Endothelial cell of umbilical vein (primary cell): ENCODE measurements at places on chromosomes 7 and 10.

- no peak for DNase-seq
Observed at GRCh38 chr7:101740981-101741725, 76.3 kb upstream of the CUX1 start.

DNA sequence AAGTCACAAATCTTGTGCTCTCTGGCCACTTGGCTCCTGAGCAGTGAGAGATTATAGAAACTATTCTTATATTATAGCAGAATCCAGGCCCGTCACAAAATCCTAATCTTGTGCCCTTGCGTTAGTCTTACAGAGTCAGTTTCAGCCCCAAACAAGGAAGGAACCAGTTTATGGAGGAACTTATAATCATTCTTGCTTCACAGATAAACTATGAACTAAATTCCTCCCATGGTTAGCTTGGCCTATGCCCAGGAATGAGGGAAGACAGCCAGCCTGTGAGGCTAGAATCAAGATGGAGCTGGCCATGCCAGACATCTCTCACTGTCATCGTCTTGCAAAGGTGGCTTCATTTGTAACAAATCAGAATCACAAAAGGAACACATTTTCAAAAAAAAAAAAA, 199.7 kb upstream of the PITRM1 start:
- no peak for DNase-seq

DNA sequence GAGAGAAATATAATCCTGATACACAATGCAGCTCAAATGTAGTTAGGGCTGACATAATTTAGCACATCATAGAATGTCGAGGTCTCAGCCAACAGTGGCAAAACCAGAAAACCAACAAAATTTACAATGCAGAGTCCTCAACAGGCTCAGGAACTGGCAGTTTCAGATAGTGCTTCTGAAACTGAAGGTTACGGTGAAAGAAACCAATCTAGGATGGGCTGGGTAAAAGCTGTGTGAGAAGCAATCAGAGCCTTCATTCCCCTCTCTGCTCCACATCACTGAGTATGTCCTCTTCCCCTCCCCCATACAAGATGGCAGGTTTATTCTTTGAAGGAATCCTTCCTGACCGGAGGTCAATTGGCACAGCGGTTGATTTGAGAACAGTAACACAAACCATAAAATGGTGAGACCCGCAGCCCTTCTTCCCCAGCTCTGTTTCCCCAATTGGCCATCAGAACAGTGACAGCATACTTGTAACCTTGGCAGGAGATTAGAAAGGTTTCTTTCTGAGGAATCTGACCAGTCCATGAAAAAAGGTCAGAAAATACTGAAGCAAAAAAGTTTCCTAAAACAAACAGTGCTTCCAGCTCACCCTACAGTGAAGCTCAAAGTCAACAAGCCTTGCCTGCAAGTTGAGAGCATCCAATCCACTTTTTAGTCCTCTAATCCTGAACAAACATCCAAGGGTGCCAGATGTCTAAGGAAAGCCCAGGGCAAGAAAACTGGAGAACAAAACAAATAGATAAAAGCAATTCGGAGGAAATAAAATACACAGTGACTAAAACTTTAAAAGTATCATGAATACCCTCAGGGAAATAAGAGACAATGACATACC, 53.9 kb upstream of the IL6 start:
- no peak for DNase-seq

DNA sequence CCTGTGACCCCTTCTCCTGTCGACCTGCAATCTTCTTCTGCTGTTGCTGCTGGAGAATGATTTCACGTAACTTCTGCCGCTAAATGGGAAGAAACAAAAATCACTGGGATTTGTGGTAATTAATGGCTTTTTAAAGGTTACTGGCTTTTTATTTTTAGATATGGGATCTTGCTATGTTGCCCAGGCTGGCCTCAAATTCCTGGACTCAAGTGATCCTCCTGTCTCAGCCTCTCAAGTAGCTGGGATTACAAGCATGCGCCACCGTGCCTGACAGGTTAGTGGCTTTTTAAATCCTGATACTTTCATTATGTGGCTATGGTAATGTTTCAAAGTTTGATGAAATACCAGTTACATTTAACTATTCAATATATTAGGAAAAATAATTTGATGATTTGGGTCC, 154.6 kb downstream of the GALNT11 start:
- DNase-seq = no peak

DNA sequence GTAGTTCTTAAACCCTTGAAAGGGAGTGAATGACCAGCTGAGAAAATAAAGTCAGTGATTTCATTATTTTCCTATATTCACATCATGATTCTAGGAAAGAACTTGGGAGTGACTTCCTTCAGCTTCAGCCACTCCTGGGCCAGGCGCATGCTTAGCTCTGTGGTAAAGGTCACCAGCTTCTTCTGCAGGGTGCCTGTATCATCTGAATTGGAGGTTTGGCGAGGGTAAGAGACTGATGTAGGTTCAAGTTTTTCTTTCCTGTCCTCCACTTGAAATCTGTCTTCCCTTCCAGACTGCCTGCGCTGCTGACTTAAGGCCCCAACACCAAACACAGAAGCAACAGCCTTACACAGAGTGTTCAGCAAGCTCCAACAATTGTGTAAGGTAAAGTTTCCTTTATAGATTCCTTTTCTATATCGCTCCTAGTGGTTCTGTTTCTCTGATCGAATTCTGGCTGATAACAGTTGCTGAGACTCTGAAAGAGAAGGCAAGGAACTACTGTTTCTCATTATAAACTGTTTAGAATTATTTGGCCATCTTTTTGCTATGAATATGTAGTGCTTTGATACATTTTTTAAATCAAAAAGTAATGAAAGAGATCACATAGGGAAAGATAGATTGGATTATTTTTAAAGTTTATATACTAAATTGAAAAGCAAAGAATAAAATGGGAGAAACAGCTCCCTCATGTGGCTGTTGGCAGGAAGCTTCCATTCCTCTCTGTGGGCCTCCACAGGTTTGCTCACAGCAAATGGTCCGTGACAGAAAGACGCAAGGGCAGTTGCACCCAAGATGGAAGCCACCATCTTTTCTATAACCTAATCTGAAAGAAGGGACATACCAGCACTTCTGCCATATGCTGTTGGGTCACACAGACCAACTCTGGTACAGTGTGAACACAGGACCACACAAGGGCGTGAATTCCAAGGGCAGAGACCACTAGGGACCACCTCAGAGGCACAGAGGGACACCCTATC, 14.0 kb downstream of the GATAD1 start:
- DNase-seq = peak; percentile 57

GRCh38 chr7:75559355-75559975, 67.3 kb downstream of the SPDYE5 start:
- no peak for DNase-seq

- no peak for DNase-seq
Observed at GRCh38 chr7:158452331-158452730, 135.3 kb downstream of the PTPRN2 start.

DNA sequence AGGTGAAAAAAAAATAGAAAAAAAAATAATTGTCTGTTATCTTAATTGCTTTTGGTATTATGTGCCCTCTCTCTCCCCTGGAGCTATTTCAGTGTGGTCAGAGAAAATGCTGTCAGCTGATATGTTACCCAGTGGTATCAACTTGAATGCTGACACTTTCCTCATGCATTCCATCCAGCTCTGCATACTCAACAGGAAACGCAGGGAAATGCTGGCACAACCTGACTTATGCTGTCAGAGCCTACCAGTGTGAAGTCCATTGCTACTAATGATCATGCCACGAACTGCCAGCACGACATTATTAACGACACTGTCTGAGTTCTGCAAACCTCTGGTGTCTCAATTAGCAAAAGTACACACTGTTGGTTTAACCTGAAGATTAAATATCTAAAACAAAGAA, 182.8 kb downstream of the ZWINT start:
- DNase-seq = no peak

GRCh38 chr7:120165227-120165626, 107.7 kb upstream of the KCND2 start:
- no peak for DNase-seq

- no peak for DNase-seq
Observed at GRCh38 chr7:51261117-51261835, 55.3 kb downstream of the COBL start.

DNA sequence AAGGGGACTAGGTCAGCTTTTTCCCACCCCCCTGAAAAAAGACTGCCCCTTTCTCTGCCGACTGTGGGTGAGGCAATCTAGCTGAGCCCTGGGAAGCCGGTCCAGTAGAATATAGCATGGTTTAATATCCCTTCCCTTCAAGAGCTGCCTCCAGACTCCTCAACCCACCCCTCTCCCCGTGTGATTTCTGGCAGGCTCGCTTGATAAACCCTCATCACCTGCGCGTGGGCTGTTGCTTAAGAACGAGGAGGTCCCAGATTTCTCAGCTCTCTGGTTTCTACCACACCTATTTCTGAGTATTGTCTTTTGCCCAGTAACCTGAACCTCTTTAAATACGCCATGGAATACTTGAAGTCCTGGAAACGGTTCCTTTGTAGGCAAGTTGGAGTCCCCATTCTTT, 2.0 kb upstream of the LRRC4 start:
- no peak for DNase-seq

GRCh38 chr10:43683451-43684291, 35.0 kb upstream of the ZNF32 start:
- DNase-seq = no peak

DNA sequence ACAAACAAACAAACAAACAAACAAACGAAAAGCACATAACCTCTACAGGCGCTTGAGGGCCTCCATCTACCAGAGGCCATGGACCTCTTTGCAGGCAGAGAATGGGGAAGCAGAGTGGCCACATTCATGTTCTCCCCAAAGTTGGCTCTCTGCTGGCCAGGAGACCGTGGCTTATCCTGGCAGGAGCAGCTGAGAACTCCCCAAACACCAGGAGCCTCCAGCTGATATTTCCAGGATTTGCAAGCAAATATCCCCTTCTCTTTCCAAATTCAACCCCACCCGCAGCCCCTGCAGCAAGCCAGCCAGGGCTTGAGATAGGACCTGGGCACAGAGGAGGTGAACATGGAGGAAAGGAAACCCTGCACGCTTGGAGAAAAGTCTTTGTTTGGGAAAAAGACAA, 240.0 kb downstream of the SKAP2 start:
- DNase-seq = no peak

- DNase-seq = no peak
Observed at GRCh38 chr10:84005403-84005802, 133.9 kb upstream of the GHITM start.

DNA sequence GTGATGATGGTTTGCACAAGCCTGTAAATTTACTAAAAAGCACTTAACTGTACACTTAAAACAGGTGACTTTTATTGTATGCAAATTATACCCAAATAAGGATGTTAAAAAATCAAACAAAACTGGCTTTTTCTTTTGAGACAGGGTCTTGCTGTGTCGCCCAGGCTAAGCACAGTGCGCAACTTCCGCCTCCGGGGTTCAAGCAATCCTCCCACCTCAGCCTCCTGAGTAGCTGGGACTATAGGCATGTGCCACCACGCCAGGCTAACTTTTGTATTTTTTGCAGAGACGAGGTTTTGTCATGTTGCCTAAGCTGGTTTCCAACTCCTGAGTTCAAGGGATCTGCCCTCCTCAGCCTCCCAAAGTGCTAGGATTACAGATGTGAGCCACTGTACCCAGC, 77.7 kb downstream of the DNAJC1 start:
- DNase-seq = no peak

DNA sequence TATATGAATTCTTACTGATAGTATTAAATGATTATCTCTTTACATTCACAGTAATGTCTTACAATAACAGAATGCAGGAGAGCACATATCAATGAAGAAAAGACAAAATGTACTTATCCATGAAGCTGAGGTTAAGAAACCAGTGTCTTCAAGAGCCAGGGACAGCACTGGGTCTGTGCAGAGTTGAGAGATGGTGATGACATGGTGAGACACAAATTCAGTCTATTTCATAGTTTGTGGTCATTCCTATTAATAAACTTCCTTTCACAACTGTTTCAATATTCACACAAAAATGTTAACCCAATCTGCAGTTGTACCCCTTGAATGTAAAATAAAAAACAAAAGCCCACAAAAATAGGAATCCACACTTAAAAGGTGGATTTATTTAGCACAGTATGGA, 5.3 kb upstream of the MAGI2 start:
- no peak for DNase-seq

GRCh38 chr10:60367901-60368300, 21.8 kb downstream of the ANK3 start:
- no peak for DNase-seq

- no peak for DNase-seq
Observed at GRCh38 chr10:96374639-96374984, 15.8 kb upstream of the OPALIN start.

DNA sequence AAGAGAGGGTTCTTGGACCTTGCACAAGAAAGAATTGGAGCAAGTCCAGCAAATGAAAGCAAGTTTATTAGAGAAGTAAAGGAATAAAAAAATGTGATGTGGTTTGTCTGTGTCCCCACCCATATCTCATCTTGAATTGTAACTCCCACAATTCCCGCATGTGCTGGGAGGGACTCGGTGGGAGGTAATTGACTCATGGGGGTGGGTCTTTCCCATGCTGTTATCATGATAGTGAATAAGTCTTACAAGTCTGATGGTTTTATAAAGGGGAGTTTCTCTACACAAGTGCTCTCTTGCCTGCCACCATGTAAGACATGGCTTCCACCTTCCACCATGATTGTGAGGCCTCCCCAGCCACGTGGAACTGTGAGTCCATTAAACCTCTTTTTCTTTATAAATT, 39.2 kb upstream of the FZD9 start:
- DNase-seq = no peak

- no peak for DNase-seq
Observed at GRCh38 chr10:47190802-47191450, 109.1 kb upstream of the GDF10 start.

DNA sequence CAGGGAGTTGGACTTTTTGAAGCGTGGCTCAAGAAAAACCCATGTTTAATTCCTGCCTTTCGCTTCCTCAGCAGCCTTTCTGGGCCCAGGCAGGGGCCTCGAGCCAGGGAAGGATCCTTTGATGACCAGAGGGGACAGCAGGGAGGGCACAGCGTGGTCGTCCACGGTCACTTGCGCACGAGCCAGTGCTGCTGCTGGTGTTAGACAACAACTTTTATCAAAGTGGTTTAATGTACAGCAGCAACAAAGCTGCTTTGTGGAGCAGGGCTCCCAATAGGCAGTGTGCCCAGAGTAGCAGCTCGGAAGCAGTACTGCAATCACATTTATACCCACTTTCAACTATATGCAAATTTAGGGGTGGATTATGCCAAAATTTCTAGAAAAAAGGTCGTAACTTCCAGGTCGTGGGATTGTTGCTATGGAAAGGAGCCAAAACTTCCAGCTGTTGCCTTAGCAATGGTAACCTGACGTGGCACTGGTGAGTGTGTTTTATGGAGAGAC, 6.1 kb downstream of the GIMAP1 start:
- DNase-seq = peak; percentile 72

DNA sequence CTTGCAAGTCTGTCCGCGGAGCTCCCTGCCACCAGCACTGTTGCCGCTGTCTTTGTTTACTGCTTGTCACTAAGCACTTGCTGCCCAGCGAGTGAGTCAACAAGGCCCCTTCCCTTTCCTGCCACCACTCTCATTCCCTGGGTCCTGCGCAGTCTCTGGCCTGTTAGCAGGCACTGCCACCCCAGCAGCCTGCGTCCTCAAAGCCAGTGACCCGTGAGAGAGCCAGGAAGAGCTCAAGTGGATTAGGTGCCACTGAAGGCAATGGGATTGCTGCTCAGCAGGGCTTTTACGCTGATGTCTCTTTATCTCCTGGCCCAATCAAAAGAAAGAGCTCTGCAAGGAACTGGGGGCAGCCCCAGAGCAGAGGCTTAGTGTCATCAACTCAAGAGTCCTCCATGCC, at the start of gene FRMPD2:
FRMPD2 (minus strand) TSS at position 61 of the 400 bp plus-strand sequence. CDS start 129 bp downstream, outside the sequence.
- no peak for DNase-seq
